Mesothelial cell of epicardium (in vitro differentiated cells): ENCODE measurements at places on chromosomes 11 and 22. TPM values are rescaled to one million over a fixed set of nuclear protein-coding genes. Genes with fewer than 3 reads are reported as not detected.

GRCh38 chr22:20166703-20167102 is 15.8 kb upstream of the CCDC188 start:
- DNase-seq = no peak

GRCh38 chr22:35930933-35931332 is 97.7 kb downstream of the RBFOX2 start:
- DNase-seq = no peak

DNA sequence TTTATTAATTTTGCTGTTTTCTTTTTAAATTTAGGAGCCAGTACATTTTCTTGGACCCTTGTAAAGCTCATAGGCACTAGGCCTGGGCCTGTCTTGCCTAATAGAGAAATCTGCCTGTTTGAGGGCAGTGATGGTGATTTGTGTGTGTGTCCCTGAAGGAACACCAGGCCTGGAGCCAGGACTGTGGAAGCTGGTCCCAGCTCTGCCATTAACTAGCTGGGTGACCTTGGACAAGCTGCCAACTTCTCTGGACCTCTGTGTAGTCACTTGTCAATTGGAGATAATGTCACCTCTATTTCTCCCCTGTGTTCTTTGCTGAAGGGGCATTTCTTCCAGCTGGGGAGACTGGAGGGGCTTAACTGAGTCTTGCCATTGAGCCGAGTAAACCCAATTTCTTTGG is 16.0 kb upstream of the FTH1 start:
- DNase-seq = peak; percentile 16

ZNF280A gene
- 0.16 TPM in 1 of 3 replicates, not detected in the others for total RNA-seq

- no peak for DNase-seq
Measured at GRCh38 chr11:69166218-69167115, 10.7 kb downstream of the SMIM38 start.

DNA sequence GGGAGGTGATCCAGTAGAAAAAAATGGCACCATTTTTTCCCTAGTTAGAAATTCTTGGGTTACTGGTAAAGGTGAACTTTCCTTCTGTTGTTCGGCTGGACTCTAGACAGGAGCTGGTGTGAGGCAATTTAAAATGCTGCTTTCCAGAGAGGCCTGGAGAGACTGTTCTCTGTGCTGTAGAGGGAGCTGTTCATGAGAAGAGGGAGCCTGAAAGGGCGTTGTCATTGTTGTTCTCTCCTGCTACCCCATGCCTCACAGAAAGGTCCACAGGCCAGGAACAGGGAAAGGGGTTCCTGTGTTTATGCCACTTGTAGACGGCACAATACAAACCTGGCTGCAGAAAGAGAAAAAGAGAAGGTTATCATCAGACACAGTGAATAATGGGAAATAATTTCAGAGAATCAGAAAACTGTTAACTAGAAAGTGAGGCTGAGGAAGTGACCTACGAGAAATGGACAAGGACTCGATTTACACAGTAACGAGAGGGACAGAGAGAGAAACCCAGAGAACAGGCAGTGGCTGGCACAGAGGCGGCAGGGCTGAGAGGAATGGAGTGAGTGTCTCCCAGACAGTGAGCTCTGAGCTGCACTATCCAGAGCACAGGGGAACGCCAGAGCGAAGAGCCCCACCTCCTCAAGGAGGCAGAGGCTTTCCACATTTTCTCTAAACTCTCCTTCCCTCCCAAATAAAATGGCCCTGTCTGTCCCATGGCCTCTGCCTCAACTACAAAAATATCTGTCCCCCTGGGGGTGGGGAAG is 109.2 kb downstream of the RRM1 start:
- DNase-seq = no peak

GRCh38 chr22:39808081-39808480 is 85.5 kb downstream of the ENTHD1 start:
- DNase-seq = no peak

GRCh38 chr11:64778223-64778472 is 194 bp downstream of the SF1 start:
- DNase-seq = no peak

DNA sequence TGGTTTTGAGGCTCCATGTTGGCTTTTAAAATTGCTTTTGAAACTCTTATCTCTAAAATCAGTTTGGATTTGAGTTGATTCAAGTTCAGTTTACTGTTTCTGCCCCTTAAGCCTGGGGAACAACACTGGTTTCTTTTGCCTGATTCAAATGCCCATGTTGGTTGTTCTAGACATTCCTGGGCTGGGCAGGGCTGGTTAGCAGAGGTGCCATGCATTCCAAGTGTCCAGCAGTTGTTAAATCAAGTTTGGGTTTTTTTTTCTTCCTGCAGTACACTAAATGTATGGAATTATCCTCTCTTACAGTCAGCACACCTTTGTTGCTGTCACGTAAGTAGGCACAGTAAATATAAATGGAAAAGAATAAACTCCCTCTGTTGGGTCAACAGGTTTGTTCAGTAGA is 67.2 kb upstream of the MTMR2 start:
- no peak for DNase-seq

KDM2A gene
- total RNA-seq = 135 to 142 TPM (median 138 TPM) in 3 replicates

OR52N2 gene
- not detected in 3 replicates for total RNA-seq

- DNase-seq = no peak
Measured at GRCh38 chr11:13834463-13834862, 128.1 kb upstream of the SPON1 start.

OR5AP2 gene
- not detected in 3 replicates for total RNA-seq

MAP6 gene
- total RNA-seq = 0.92 to 1.2 TPM (median 1.2 TPM) in 3 replicates

CST6 gene
- total RNA-seq = 1.1 to 1.2 TPM (median 1.2 TPM) in 3 replicates

SIDT2 gene
- 37.6 to 41.7 TPM (median 39.4 TPM) in 3 replicates for total RNA-seq

- no peak for DNase-seq
Measured at GRCh38 chr11:126740846-126741245, 259.7 kb downstream of the KIRREL3 start.

- no peak for DNase-seq
Measured at GRCh38 chr11:34575261-34575660, 45.6 kb upstream of the EHF start.

- DNase-seq = no peak
Measured at GRCh38 chr11:3867209-3868091, 12.0 kb downstream of the STIM1 start.

DNA sequence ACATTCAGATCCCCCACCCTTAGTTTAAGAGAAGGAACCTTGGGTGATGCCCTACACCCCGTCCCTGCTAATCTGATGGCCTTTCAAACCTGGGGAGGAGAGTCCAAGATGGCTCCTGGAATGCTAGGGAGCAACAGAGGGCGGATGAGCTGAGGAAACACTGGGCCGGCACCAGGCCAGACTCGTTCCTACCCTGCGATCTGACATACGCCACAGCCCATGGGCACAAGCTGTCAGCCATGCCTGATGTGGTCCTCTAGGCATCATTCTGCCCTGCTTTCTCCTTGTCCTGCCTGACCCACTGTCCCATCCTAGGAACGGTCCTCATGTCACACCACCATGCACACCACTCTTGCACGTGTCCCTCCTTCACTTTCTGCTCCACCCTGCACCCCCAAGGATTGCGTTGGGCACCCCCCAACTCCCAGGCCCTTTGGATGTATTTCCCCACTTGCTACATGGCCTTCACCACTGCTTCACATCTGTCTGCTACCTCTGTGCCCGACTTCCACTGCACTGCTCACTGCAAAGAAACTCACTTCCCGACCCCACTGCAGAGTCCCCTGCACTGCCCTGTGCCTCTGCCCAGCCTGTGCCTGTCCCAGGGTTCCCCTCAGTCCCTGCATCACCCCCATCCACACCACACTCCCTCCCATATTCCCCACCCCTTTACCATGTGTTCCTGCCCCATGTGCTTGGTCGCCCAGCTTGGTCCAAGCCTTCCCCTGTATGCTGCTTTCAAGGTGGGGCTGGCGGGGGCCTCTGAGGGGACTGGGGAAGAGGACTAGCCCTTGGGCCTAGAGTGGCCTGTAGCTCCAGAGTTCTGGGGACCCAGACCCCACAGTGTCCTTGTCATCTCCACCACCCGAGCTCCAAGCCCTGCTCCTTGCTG is 29.2 kb downstream of the USP35 start:
- DNase-seq = no peak

LRRC32 gene
- 37.9 to 44.4 TPM (median 43.2 TPM) in 3 replicates for total RNA-seq

C11orf16 gene
- total RNA-seq = not detected in 3 replicates

- no peak for DNase-seq
Measured at GRCh38 chr11:45031912-45032519, 81.3 kb upstream of the TP53I11 start.

GRCh38 chr11:70076461-70076931 is 1.6 kb upstream of the ANO1 start:
- no peak for DNase-seq

DNA sequence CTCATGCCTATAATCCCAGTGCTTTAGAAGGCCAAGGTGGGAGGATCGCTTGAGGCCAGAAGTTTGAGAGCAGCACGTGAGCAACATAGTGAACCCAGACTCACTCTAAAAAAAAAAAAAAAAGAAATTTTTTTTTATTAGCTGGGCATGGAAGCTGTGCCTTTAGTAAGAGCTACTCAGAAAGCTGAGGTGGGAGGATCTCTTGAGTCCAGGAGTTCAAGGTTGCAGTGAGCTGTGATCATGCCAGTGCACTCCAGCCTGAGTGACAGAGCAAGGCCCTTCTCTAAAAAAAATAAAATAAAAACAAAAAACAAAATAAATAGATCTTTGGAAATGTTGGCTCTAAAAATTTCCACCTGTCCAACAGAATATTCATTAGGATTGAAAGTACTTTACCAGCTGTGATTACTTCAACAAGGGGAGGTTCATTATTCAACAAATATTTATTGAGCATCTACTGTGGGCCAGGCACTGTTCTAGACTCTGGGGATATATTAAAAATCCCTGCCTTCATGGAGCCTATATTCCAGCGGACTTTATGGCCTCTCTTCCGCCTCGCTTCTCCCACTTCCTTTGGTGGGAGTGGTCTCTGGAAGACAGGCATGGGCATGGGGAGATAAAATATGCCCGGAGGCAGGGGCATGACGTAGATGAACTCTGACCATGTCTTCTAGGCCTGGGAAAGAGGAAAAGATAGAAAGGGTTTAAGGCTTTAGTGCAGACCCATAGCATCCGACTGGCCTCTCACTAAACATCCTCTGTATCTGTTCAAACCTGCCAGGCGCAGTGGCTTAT is 47.9 kb downstream of the AHNAK start:
- no peak for DNase-seq

DNA sequence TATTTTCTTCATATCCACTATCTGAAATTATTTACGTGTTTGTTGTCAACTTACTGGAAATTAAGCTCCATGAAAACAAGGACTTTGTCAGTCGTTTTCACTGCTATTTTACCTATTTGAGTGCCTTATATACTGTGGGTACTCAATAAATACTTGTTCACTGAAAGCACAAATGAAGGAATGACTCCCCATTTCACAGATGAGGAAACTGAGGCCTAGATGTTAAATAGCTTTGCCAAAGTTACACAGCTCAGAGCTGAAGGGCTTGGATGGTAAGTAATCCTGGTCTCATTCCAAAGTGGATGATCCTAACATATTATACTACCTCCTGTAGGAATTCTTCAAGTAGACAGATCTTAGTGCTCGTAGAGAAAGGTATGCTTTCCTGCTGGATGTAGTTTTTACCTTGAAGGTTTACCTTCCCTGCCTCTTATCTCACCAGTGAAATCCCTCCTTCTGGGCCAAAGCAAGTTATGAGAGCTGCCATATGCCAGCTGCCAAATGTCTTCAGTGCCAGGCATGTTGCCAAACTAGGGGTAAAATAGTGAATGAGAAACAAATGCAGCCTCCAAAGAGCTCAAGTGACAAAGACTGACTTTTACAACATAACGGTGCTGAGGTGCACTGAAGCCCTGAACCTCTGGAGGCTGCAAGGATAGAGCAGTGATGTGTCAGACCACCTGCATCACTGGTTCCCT is 129.7 kb downstream of the TRIM44 start:
- no peak for DNase-seq

- no peak for DNase-seq
Measured at GRCh38 chr11:124183068-124183467, at the start of gene OR10D3. TSS of gene OR10D3 (plus strand) at chr11:124183345. CDS start at chr11:124185270, 1,925 bp downstream.

DNA sequence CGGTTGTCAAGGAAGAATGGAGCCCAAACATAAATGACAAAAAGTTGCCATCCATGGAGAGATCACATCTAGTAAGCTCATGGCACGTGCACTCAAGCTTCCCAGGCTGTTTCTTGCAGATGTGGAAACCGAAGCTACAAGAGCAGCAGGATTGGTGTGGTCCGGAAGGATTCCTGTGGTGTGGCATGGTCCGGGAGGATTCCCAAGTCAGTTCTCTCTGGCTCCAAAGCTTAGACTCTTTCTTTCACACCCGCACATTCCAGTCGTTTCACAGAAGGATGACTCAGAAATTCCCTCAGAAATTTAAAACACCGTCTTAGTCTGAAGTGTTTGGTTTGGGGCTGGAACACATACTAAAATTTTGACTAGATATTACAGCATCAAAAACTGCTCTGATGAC is 78.0 kb upstream of the DRD2 start:
- DNase-seq = no peak

- DNase-seq = no peak
Measured at GRCh38 chr11:643366-643765, 6.3 kb downstream of the DRD4 start.

TREH gene
- total RNA-seq = 0.11 TPM in 1 of 3 replicates, not detected in the others

DNA sequence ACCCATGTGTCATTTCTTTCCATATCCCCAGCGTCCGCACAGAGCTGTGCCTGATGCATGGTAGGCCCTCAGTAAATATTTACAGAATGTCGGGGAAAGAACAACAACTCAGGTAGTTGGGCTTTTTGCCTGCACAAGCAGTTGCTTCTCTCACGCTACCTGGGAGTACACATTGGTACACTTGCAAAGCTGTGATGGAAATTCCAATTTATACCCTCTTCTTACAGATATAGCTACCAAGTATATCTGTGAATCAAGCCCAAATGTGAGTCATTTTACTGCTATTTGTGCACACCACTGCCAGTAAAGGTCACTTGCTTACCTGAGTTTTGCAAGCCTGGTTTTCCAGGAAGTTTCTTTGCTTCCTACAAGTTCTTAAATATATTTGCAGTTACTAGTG is 333.0 kb upstream of the NARS2 start:
- DNase-seq = no peak

- DNase-seq = no peak
Measured at GRCh38 chr11:19398772-19399527, 158.2 kb upstream of the E2F8 start.

SPA17 gene
- total RNA-seq = 3.8 to 7.7 TPM (median 5.5 TPM) in 3 replicates

GRCh38 chr11:86627776-86628455 is 44.5 kb downstream of the ME3 start:
- no peak for DNase-seq

FZD4 gene
- total RNA-seq = 20.1 to 22.5 TPM (median 20.7 TPM) in 3 replicates

DNA sequence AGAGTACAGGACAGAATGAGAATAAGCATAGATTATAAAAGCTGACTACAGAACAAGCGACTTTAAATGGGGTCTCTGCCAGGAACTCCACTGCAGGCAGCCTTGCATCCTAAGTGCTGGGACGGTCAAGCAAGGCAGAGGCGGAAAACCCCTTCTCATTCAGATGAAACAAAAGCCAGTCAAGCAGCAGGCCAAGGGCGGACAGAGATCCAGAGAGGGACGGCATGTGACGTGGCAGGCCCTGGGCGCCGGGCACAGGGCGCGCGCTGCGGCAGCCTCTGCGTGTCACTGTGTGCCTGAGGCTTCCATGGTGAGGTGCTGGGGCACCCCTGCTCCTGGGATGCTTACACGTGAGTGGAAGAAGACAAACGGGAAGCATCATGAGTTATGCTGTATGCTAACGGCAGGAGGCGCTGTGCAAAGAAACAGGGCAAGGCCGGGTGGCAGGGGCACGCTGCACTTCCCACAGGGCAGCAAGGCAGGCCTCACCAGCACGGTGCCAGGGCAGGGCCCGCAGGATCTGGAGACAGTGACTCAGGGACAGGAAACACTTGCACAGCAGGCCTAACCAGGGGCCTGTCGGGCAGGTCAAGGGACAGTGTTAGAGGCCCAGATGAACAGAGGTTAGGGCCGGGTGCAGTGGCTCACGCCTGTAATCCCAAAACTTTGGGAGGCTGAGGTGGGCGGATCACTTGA is 6.2 kb downstream of the TOLLIP start:
- DNase-seq = peak; percentile 32
